Activated effector memory CD4-positive, alpha-beta T cell treated with Interleukin-2 at 50 U/mL for 16 hours (primary cell): ENCODE measurements at places on chromosomes 16 and 17.
A peak's percentile ranks its signal among the peaks of the same experiment; 100 is the strongest.

DNA sequence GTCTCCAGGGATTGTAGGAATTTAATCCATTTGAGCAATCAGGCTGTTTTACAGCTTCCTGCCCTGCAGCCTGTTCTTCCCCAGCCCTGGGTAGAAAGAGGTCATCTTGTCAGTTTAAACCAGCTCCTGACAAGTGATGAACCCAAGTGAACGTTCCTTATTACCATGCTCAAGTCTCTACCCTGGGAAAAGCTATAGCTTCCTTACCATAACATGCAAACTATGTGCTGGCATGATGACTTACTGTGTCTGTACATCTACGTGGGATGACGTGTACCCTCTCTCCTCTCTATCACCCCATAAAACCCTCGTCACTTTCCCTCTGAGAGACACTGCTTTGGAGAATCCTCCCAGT lies 452.2 kb downstream of the XYLT1 start:
- DNase-seq: no peak

- DNase-seq: no peak
Observed at GRCh38 chr17:30805944-30806456, 18.5 kb downstream of the CRLF3 start.

DNA sequence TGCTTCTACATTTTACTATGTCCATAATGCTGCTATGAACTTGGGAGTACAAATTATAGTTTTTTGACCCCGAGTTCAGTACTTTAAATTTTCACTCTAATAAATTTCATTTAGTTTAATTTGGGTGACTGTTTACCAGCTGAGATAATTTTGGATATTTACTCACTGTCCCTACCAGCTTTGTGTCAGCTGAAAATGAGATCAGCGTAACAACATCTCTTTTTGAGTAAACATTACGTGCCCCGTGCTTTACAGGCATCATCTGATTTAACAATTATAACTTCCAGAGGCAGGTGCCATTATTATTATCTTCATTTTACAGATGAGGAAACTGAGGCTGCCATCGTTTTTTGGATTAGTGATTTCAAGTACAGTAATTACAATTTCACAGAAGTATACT lies 15.0 kb downstream of the GFOD2 start:
- DNase-seq: no peak

- no peak for DNase-seq
Observed at GRCh38 chr17:57714665-57715180, 30.4 kb downstream of the CCDC182 start.

DNA sequence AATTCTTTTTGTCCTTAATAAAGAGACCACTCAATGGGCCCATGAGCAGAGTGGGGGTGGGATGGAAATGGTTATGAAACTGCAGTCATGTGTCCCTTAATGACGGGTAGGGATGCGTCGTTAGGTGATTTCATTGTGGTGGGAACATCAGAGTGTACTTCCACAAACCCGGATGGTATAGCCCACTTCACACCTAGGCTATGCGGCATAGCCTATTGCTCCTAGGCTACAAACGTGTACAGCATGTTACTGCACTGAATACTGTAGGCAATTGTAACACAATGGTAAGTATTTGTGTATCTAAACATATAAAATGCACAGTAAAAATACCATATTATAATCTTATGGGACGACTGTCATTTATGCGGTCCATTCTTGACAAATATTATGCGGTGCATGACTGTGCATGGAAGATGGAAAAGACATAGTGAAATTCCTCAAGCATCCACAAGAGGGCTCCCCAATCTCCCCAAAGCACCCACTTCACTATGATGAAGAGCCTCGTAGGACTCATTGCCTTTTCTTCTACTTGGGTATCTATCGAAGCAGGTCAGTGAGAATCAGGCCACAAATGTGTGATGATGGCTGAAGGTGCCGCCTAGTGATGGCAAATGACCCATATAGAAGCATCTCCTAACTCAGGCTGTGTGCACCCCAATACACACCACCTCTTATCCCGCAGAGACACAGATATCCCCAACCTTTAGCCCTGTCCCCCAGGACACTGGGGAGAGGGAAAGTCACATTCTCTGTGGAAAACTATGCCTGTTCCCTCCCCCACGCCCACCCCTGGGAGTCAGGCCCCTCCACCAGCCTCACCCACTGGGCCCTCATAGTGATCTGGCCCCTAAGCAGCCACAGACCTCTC lies 43.5 kb downstream of the TBX21 start:
- no peak for DNase-seq

- no peak for DNase-seq
Observed at GRCh38 chr17:2911035-2911754, 115.0 kb downstream of the RAP1GAP2 start.

GRCh38 chr16:85252461-85252860 lies 140.2 kb upstream of the CIBAR2 start:
- DNase-seq: no peak

DNA sequence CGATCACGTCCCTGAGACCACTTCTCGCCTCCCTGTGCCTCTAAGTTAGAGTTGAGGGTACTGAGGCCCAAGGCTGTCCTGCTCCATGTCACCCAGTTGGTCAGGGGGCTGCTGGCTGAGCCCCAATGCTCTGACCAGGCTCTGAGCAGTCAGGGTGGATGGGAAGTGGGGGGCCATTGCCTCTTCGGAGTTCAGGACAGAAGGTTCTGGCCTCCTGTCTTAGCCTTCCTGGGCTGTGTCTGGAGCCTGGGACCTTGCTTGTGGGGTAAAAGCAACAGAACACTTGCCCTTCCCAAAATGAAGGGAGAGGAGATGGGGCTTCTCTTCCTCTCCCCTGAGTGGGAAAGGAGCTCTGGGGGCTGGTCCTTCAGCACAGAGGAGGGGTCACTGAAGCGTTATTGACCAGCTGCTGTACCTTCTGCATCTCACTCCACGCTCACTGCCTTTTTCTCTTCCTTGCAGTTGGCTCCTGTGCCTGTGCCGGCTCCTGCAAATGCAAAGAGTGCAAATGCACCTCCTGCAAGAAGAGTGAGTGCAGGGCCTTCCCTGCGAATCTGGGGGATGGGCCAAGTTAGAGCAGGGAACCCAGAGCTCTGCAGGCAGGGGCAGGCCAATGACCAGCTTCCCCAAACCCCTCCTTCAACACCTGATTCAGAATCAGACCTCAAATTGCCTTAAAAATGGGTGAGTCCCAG lies 580 bp downstream of the MT1X start:
- no peak for DNase-seq

DNA sequence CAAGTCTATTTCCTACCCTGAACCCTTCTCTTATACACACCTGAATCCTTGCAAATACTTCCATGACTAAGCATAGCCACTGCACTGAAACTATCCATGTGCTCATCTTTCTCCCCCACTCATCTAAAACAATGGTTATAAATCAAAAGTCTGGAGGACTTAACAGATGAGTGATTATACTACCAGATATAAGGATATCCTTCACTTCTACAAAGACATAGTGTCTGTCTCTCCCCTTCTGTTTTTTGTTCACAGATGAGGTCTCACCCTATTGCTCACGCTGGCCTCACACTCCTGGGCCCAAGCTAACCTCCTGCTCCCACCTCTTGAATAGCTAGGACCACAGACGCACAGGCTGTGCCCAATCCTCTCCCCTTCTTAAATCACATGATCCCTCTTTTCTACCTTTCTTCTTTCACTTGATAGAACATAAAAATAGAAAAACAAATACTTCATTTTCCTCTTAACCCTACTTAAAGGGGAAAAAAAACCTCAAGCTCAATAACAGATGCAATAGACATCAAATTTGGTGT lies 19.2 kb downstream of the CEP112 start:
- DNase-seq: no peak

DNA sequence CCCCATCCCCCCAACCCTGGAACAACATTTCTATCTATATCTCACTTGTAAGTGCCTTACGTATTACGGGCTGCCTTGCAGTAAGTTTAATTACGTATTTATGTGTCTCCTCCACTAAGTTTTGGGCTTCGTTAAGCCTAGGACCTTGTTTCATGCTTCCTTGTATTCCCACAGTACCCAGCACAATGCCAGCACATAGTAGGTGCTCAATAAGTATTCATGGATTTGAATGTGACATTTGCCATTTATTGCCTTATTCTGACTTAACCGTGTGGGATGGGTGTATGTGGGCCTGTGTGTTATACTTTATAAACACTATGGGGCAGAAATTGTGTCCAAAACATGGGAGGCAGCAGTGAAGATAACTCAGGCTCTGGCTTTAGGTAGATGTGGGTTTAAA lies 6.0 kb downstream of the COA3 start:
- no peak for DNase-seq

- no peak for DNase-seq
Observed at GRCh38 chr17:17551361-17551760, 40.1 kb downstream of the PEMT start.

GRCh38 chr17:40480501-40481003 lies 20.9 kb downstream of the TNS4 start:
- DNase-seq: peak; percentile 87

- DNase-seq: no peak
Observed at GRCh38 chr17:37742762-37743611, 1.9 kb downstream of the HNF1B start.

DNA sequence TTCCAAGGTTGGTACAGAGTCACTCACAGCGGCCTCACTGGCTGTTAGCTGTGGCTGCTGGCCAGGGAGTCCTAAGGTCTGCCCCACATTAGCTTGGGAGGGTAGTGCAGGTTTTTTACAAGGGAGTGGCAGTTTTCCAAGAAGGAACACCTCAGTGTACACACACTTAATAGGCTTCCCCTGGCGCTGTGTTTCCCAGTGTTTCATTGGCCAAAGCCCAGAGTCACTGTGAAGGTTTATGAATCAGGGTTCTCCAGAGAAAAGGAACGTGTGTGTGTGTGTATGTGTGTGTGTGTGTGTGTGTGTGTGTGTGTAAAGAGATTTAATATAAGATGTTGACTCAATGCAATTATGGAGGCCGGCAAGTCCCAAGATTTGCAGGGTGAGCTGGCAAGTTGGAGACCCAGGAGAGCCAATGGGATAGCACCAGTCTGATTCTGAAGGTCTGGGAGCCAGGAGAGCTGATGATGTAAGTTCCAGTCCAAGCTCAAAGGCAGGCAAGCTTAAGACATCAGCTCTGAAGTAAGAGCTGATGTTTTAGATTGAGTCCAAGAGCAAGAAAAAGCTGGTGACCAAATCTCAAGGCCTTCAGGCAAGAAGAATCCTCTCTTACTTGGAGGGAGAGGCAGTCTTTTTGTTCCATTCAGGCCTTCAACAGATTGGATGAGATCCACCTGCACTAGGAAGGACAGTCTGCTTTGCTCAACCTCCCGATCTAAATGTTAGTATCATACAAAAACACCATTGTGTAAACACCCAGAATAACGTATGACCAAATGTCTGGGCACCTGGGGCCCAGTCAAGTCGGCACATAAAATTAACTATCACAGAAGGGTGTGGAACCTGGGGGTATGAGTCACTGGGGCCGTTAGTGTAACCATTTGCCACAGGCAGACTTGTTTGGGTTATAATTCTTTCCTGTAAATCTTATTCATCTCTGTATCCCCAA lies 206.8 kb downstream of the PRKCA start:
- peak; percentile 42 for DNase-seq

- DNase-seq: no peak
Observed at GRCh38 chr16:21023509-21024202, 123.1 kb downstream of the LYRM1 start.

DNA sequence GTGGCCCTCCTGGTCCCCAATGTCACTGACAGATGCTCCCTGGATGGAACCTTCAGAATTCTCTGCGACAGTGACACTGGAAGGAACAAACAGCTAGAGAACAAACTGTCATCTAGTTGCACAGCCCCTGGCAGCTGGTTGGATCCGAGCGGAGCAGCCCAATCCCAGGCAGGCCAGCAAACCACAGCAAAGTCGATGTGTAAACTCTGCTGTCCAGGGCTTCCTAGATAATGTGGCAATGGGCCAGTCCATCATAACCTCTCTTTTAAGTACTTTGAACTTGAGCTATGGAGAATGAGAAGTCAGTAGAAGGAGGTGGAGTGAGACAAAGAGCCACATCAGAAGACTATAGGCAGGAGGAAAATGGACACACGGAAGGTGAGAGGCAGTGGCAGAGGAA lies 323.0 kb downstream of the CBLN1 start:
- DNase-seq: no peak

DNA sequence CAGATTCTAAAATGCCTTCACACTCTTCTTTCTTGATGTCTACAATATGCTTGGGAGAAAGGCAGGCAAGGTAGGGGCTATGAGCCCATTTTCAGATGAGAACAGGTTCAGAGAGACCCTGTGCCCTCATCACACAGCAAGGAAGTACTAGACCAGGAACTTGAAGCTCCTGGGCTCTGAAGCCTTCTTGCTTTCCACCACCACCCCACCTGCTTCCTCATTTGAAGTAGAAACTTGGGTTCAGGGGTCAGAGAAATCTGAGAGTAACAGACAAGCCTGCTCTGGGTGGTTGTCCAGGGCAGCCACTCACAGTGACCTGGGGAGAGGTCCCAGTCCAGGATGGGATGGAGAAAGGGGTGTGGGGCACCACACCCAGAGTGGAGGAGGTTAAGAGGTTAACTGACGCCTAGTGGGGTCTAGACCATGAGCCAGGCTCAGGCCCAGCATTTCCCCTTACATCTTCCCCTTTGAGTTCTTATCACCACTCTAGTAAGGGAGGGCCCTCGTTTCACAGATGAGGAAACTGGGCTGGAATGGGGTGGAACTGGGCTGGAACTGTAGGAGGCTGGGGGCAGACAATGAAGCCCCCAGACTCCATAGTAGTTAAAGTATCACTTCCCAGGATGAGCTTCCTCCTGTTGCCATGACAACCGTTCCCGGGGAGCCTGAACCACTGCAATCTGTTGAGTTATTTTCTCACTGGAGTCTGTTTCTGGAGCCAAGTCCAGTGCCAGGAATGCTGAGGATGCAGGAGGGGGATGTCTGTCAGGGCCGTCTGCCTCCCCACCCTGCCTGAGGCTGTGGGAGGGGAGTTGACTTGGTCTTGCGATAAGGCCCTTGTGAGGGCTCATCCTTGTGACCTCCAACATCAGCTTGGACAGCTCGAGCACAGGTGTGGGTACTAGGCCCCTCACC lies 16.2 kb upstream of the PHF12 start:
- no peak for DNase-seq

DNA sequence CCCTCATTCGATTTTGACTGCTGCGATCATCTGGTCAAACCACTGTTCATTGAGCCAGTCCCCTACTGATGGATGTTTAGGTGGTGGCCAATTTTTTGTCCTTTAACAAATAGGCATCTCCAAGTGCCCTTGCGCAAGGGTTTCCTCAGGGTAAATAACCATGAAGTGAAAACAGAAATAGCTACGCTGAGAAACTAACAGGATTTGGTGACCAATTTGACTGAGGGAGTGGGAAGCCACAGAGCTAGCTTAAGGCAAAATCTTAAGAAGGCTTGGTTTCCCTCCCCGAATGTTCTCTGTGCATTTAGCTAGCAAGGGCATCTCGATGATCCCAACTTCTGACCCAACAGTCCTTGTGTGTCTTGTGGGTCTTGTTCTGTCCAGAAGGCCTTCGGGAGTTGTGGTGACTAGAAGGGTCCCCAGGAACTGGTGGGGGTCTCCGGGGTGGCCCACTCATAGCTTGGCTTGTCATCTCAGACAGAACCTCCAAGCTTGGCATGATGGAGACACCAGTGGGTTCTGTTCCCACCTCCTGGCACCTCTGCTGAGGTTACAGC lies 117.2 kb downstream of the SOCS1 start:
- DNase-seq: no peak

DNA sequence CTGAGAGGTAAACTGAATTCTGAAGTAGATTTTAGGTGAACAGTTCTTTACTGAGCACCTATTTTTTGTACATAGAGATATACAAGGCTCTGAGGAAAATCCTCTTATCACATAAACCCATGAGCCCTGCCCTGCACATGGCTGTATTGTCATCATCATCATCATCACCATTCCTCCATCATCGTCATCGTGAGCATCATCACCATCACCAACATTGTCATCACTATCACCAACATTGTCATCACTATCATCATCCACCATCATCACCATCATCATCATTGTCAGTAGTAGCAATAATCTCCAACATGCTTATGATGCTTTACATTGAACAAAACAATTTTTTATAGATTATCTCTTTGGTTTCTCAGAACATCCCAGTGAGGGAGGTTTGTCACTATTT lies 20.7 kb downstream of the ASIC2 start:
- no peak for DNase-seq
